ENCODE measurements at places on chromosomes 3 and 15.
A peak's percentile ranks its signal among the peaks of the same experiment; 100 is the strongest.

DNA sequence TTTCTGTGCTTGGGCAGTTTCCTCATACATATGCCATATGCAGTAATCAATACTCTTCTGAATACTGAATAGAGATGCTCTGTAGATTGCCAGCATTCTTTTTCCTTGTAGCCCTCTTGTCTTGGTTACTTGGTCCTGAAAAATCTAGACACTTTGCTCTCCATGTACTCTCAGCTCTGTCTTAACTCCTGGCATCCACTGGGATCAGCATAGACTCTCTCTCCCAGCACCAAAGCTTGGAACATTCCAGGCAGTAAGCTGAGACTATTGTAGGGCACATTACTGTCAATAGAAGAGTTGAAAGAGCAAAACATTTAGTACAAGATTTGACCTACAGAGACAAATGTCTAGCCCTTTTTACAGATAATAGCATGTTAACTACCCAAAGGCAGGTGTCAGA, 1100.3 kb downstream of the TBL1XR1 start:
- no peak for DNase-seq

DNA sequence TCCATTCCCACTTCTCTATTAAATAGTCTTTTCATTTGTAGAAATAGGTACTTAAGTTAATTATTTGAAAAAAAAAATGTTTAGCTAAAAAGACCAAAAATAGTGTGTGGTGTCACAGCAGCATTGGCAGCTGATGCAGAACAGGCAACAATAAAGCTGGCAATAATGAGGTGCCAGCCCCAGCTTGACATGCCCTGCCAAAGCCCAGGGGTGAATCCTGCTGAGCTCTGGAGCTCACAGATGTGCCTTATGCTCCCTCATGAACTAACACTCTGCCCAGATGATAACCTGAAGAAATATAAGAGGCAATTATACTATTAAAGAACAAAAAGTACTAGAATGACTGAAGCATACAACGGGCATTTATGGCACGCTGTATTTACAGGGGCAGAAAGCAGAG, 63.8 kb downstream of the IGSF11 start:
- no peak for DNase-seq

- DNase-seq = peak; percentile 49
Observed at GRCh38 chr3:75192146-75192616, 471.9 kb upstream of the FRG2C start.

- DNase-seq = no peak
Observed at GRCh38 chr3:179233043-179233442, 17.9 kb downstream of the KCNMB3 start.

- DNase-seq = no peak
Observed at GRCh38 chr15:53129121-53129904, 339.2 kb upstream of the ONECUT1 start.

- no peak for DNase-seq
Observed at GRCh38 chr15:47708161-47708980, 8.9 kb upstream of the SEMA6D start.
